Activated T-cell treated with anti-CD3 and anti-CD28 coated beads for 4 hours (primary cell): ENCODE measurements at places on chromosomes 4 and X.

DNA sequence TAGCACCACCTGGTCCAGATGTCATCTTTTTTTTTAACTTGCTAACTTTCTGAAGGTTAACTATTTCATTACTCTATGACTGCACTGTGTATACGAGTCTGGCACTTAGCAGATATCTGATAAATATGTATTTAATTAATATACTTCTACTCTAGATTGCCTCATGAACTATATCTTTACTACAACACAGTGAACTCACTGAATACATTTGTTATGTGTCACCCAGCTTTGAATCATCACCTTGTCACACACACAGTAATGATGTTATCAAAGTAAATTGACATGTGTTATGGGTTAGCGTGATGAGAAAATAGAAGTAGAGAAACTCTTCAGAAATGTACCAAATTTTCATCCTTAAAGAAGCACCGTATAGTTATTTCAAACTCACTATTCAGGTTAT, 419.3 kb upstream of the ADGRL3 start:
- no peak for DNase-seq

GRCh38 chr4:53752124-53752523, 160.8 kb upstream of the LNX1 start:
- DNase-seq, result no peak

GRCh38 chrX:133923113-133923512, 62.3 kb downstream of the GPC3 start:
- DNase-seq, result no peak

DNA sequence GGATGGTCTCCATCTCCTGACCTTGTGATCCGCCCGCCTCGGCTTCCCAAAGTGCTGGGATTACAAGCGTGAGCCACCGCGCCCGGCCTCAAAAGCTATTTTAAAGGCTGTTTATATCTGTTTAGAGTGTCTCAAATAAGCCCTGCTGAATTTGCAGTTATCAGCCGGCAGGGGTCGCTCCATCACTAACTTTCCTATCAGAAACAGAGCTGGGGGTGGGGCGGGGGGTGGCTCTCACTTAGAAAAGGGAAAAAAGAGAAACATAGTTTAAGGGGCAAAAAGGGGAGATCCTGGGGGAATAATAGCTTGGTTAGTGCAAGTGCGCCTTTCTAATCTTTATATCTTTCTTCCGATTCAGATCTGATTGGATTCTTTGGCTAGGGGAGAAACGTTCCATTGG, 450.7 kb downstream of the UBE2NL start:
- DNase-seq, result no peak

GRCh38 chr4:169225812-169226211, 44.9 kb downstream of the SH3RF1 start:
- DNase-seq, result no peak
